ENCODE measurements at places on chromosomes 7 and 10. TPM values are rescaled to one million over a fixed set of nuclear protein-coding genes. Genes with fewer than 3 reads are reported as not detected.

The NME8 gene
- total RNA-seq = not detected

The GPR37 gene
- 0.30 TPM for total RNA-seq

The REPIN1 gene
- 37.5 TPM for total RNA-seq

The CBLL1 gene
- total RNA-seq = 8.0 TPM

The WBP1L gene
- 49.0 TPM for total RNA-seq

The TMEM273 gene
- not detected for total RNA-seq

The CYP2C18 gene
- not detected for total RNA-seq

The ETV1 gene
- 8.0 TPM for total RNA-seq

The CDK6 gene
- total RNA-seq = 18.5 TPM

The GPR26 gene
- total RNA-seq = not detected

All from smooth muscle cell of the coronary artery (primary cell).